ENCODE measurements at places on chromosomes 6 and 20. TPM values are rescaled to one million over a fixed set of nuclear protein-coding genes. Genes with fewer than 3 reads are reported as not detected.

DNA sequence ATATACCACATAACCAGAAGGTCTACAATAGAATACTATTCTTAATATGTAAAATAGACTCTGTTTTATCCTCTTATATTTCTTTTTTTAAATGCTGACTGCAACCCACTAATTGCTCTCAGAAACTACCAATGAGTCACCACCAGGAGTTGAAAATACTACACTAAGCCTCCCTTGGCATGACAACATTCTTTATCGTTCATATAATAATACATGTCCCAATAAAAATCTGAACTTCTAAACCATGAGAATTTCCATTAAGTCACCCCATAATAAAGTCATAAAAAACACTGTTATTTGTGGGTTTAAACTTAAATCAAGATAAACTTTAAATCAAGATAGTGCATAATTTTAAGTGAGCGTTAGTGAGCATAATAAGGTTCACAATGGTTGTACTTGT lies 4.2 kb downstream of the HACE1 start:
- no peak for DNase-seq

- DNase-seq, result no peak
These were observed 258.6 kb downstream of the LAMA2 start for GRCh38 chr6:129141499-129141898.

GRCh38 chr6:90469906-90470305 lies 117.0 kb downstream of the MAP3K7 start:
- no peak for DNase-seq

GRCh38 chr6:143110996-143111395 lies 50.3 kb downstream of the AIG1 start:
- DNase-seq, result no peak

GRCh38 chr6:167705211-167705750 lies 121.4 kb upstream of the AFDN start:
- no peak for DNase-seq

DNA sequence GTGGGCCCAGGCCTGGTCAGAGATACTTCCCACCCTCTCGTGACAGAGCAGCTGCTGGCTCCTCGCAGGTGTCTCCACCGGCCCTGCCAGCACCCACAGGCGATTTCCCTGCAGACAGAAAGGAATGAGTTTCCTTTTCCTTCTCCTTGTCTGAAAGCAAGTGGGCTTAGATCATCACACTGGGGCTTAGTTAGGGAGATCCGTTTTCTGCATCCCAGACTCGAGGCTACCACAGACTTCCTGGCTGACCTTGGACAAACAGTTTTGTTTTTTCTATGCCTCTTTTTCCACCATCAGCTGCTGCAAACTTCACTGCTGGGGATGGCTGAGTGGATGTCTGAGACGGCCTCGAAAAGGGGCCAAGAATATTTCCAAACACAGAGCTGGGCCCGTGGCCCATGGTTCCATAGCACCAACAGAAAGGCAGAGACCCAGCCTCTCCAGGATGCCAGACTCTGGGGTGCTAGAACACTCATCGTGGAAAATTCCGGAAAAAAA lies 86.5 kb downstream of the BANF2 start:
- no peak for DNase-seq

The BPI gene
- not detected for total RNA-seq

The ANKRD66 gene
- total RNA-seq, result not detected

- DNase-seq, result no peak
These were observed 5.5 kb downstream of the FOXQ1 start for GRCh38 chr6:1317302-1317815.

The HEY2 gene
- not detected for total RNA-seq

DNA sequence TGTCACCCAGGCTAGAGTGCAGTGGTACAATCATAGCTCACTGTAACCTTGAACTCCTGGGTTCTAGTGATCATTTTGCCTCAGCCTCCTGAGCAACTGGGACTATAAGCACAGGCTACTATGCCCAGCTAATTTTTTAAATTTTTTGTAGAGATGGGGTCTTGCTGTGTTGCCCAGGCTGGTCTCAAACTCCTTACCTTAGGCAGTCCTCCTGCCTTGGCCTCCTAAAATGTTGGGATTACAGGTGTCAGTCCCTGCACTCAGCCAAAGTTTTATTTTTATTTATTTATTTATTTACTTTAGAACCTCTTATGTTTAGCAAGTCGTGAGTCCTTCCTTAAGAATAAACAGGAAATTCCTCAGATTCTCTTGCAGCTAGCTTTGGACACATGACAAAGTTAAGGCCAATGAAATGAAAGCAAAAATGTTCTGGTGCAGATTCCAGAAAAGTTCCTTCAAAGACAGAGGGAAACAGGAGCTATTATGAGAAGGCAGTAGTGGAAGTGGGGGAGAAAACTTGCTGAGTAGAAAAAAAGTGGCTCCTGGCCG lies 19.1 kb downstream of the PIM1 start:
- no peak for DNase-seq

DNA sequence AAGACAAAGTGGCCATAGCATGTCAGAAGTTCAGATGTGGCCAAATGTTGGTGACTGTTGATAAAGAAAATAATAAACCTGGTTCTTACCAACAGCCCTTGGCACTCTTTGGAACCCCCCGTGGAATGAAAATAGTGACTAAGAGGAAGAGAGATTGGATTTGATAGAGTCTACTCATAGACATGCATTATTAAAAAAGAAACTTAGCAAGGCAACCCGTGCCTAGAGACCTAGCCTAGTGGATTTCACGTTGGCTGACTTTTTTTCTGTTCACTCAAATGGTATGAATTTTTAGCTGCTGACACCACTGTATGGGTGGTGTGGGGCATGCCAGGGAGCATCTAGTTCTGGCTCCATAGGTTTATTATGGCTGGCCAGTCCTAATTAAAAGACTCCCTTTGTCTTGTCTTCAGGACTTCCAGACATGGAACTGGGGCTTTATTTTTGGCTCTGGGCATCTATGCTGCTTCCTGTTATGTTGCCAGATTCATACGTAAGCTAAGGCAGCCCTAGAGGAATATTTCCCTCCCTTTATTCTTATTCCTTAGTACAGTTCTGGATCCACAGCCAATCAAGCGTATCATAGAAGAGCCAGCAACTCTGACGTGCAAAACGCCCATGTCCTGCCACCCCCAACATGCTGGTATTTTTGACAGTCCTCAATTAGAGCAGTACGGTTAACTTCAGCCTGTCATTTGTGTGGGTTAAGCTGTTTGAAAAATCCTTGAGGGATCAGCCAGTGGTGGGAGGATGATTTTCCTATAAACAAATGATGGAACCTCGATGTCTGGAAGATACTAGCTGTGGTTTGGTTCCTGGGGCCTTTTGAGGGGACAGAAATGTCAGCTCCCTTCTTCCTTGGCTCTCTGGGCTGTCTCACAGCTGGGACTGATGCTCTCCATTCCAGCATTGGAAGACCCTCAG lies 127.5 kb downstream of the ISM1 start:
- DNase-seq, result no peak

DNA sequence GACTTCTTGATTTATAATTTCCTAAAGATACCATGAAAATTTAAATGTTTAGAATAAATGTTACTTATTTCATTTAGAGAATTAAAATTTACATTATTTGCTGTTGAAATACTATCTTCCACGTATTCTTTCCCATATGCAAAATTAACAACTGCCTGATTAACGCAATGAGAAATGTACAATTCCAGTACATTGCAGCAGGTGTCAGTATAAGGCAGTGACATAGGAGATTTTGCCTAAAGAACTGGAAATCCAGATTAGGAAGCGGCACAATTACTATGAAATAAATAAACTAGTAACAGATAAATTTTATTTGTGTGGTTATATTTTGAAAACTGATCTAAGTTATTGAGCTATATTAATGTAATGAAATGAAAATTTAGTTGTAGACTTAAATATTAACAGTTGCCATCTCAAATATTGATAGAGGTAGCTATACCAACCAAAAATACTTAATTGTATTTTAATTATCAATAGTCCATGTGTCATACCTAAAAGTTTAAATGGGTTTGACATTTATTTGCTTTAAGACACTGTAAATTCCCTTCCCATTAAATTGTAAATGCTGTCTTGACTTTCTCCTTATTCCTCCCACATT lies 300.2 kb downstream of the UTRN start:
- no peak for DNase-seq
